ENCODE measurements at places on chromosomes 5 and 9.

DNA sequence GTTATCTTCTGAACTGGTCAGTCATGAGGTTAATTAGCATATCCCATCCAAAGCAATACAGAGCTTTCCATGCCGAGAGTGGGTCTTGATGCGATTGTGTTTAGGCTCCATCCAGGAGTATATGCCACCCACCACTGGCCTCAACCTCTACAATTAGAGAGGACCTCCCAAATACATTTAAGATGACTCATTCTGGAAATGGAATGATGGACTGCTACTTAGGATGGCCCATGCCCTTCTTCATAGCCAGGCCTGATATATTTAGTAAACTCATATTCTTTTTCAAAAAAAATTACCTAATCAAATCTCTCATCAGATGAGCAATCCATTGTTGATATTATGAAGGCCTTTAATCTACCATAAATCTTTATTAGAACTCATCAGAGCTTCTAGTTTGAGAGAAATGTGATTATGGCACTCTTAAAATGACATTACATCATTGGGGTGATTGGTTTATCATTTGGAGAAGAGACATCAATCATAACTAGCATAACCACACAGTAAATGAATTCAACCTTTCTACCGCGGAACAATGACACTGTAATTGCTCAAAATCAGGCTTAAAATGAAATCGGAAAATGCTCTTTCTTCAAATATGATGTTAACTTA, 414.2 kb upstream of the WWC1 start:
- DNase-seq = no peak

GRCh38 chr5:119269061-119269944, 86.5 kb upstream of the TNFAIP8 start:
- DNase-seq = no peak

- no peak for DNase-seq
Observed at GRCh38 chr9:107827304-107827703, 337.7 kb upstream of the KLF4 start.

DNA sequence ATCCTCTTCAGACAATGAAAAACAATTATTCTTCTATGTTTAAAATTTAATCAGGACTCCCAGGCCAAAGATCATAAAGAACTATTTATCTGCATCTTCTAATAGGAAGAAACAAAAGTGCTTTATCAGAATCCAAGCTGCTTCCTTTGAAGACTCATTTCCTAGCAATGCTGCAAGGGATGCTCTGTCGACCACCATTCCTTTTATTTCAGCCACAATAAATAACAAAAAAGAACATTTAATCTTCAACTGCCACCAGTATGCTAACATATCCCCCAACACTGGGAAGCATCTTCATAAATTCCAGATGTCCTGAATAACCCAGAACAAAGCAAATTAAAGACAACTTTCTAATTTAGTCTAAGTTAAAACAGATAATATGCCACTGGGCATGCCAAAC, 68.7 kb downstream of the PKD2L2 start:
- no peak for DNase-seq

DNA sequence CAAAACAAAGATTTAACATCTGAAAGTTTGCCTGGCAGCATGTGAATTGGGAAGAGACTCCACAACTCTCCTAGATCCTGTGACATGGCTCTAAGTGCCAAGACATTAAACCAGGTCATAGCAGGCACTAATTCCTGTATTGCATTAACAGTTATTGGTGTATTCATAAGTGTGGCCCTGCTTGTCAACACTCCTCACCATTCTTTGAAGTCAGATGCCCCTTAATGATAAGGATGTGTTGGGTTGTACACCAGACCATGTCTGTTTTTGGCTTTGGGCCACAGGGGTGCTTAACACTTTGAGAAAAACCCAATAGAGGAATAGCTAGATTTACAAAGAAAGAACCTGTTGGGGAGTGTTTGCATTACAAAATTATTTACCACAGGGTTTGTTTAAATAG, 43.4 kb upstream of the PDE8B start:
- DNase-seq = no peak

Data from stimulated activated CD8-positive, alpha-beta memory T cell treated with anti-CD3 and anti-CD28 coated beads, Interleukin-7, amount 100 ng/mL, for 1 hour (primary cell).